NCI-H524 treated with DMSO at 0.1 percent for 48 hours (cell line): ENCODE measurements at places on chromosomes 2 and 18.

DNA sequence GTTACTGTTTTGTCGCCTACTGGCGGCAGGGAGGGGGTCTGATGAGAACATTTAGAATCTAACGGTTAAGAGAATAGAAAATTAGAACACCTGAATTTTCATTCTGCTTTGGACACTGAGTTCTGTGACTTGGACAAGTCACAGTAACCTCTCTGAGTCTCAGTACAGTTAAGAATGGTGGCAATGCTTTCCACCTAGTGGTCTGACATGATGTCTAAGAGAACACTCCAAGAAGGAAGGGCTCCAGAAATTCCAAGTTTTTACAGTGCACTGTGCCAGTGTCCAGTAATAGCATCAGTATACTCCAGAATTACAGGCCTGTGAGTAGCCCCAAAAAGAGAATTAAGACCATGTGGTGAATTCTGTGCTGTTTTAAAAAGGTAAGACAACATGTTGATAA, 174.1 kb upstream of the ZFP36L2 start:
- DNase-seq, result no peak

DNA sequence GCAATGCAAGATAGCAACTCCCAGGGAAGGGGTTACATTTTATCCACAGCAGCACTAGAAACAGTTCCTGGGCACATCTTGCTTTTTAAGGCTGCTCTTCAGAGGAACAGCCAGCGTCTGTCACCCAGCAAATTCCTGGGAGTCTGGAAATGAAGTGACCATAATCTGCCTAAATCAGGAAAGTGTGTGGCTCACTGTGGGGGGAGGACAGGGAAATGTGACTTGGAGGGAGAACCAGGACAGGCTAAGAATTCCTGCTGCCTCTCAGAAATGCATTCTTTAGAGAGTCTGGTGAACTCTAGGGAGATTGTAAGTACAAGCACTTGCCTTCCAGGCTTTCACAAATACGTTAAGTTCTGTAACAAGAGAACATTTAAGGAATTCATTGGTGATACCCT, 364.3 kb upstream of the SPHKAP start:
- DNase-seq, result no peak

GRCh38 chr18:58536534-58537271, 92.2 kb downstream of the ALPK2 start:
- no peak for DNase-seq

DNA sequence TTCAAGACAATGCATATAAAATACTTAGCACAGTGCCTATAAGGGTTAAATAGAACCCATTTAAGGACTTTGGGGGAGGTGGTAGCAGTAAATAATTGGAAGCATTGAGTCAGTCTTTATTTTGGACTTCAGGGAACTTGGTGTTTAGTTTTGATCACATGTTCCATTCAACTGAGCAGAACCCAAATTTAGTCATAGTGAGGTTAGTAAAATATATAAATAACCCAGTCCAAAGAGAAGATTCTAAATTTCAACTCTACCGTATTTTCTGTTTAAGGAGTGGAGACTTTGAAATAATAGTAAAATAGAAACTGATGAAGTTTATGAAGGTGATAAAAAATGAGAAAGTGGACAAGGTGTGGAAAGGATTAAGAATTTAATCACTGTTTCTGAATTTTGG, 19.7 kb downstream of the TWSG1 start:
- no peak for DNase-seq

DNA sequence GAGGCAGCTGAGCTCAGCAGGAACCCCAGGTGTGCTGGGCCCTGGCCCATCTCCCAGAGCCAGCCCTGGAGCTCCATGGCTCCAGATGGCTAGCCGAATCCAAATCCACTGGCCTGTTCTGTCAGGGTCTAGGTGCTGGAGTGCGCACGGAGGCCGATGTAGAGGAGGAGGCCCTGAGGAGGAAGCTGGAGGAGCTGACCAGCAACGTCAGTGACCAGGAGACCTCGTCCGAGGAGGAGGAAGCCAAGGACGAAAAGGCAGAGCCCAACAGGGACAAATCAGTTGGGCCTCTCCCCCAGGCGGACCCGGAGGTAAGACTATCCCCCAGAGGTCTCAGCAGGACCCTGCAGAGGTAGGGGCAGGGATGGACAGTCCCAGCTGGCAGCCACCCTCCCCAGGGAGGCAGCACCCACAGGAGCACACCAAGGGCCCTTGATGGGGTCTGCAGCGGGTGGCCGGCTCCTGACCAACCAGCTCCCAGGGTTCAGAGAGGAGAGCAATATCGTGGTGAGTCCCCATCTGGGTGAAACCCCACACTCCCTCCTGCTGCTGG, 26.1 kb upstream of the PRLH start:
- DNase-seq, result no peak

- no peak for DNase-seq
Observed at GRCh38 chr2:223896833-223897311, 48.3 kb downstream of the WDFY1 start.

GRCh38 chr2:128736689-128737545, 418.2 kb upstream of the HS6ST1 start:
- DNase-seq, result peak; percentile 20

- no peak for DNase-seq
Observed at GRCh38 chr2:104658144-104658835, 195.6 kb upstream of the POU3F3 start.

GRCh38 chr2:160474319-160474645, 19.3 kb downstream of the RBMS1 start:
- no peak for DNase-seq

GRCh38 chr18:45456090-45457021, 158.9 kb upstream of the SLC14A2 start:
- no peak for DNase-seq

GRCh38 chr18:52748343-52748742, 408.3 kb downstream of the DCC start:
- DNase-seq, result no peak

DNA sequence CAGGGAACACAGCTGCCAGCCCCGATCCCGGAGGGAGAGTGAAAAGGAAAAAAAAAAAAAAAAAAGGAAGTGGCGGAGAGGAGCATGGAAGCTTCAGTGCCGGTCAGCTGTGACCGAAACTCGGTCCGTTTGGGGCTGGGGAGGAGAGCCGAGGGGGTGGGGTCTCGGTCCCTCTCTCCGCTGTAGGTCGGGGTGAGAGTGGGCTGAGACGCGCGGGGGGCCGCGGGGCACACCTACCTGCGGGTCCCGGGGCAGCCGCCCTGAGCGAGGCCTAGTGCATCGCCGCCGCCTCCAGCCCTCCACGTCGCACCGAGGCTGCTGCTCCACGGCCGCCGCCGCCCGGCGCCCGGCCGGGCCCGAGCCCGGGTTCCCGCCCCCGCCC, 536 bp downstream of the VPS54 start:
- DNase-seq, result no peak

GRCh38 chr18:74137920-74138538, 9.6 kb downstream of the FBXO15 start:
- DNase-seq, result no peak

- DNase-seq, result no peak
Observed at GRCh38 chr18:34509163-34509562, 200.9 kb upstream of the DTNA start.

DNA sequence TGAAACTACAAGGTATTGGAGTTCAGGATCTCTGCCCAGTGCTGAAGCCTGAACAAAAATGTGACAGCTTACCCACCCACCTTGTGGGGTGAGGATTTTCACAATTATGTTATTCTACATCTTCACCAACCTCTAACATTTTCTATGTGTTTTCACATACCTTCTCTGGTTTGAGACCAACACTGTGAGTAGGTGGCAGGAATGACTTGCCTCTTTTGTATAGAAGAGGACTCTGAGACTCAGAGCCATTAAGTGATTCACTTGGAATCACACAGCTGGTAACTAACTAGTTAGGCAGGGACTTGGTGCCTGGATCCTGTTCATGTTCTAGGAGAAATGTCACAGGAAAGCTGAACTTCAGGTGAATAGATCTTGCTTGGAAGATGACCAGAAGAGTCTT, 14.8 kb upstream of the SRBD1 start:
- DNase-seq, result no peak

- no peak for DNase-seq
Observed at GRCh38 chr2:147553775-147554271, 291.0 kb upstream of the ACVR2A start.

- DNase-seq, result no peak
Observed at GRCh38 chr2:20108655-20109396, 57.4 kb upstream of the LAPTM4A start.

DNA sequence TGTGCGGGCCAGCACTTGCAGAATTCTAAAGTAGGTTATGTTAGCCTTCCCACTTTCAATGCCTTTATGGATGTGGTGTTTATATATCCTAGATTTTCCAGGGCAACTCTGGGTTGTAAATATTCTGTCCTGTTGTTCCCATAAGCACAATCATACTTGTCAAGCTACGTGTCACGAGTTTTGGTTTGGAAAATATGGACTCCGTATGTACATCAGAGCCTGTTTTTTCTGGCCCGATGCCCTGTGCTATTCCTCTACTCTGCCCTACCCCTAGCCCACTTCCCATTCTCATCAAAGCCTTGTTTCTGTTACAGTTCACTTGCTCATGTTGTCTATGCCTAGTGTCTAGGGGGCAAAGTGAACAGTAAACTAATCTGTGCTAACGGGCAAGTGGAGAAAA, 27.0 kb upstream of the ZEB2 start:
- no peak for DNase-seq

- DNase-seq, result no peak
Observed at GRCh38 chr2:195561116-195561921, 95.7 kb upstream of the SLC39A10 start.

DNA sequence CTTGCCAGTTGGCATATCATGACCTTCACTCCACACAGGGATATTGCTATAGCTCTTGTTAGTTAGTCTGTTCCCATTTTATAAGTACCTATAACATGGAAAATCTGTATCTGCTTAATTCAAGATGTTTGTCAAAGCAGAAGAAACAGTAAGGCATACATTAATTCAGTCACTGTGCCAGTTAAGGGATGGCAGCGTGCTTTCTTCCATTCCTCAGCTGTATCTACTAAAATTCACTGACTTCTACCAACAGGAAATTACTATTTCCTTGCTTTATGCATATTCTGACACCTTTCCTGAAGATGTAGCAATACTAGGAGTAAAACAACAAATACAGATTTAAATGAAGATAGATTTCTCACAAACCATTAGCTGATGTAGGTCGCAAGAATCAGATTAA, 59.9 kb downstream of the RNF152 start:
- DNase-seq, result no peak

- no peak for DNase-seq
Observed at GRCh38 chr18:50830544-50830943, 10.7 kb upstream of the MRO start.

DNA sequence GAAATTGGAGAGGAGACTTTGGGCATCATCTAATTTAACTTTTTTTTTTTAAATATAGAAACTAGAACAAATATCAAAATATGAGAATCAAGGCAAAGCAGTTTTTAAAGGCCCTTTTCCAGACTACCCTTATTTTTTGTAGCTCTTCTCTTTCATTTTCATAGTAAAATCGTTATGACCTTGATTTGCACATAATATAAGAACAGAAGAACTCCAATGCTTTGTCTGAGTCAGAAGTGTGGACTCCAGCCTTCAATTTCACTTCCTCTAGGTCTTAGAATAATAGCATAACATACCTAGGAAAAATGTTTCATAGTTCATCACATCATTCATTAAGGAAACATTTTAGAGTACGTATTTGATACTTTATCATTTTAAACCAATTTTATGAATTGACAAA, 74.4 kb downstream of the ANKRD12 start:
- DNase-seq, result no peak

DNA sequence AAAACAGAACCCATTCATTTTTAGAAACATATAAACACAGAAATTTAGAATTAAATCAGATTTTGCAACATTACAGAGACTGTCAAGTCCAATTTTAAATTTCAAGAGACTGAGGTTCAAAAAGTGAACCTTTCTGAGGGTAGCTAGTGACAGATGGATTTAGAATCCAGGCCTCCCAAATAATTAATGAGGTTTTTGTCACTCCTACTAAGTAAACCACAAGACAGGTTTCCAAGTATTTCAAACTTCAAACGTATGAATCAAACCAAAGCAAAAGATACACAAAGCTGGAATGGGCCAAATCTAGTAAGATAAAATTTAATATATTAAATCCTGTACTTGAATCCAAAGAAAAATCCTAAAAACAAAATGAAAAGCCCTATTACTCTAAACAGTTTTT, 25.3 kb downstream of the PPP4R3B start:
- no peak for DNase-seq

GRCh38 chr2:128726236-128726635, 407.6 kb upstream of the HS6ST1 start:
- DNase-seq, result no peak

DNA sequence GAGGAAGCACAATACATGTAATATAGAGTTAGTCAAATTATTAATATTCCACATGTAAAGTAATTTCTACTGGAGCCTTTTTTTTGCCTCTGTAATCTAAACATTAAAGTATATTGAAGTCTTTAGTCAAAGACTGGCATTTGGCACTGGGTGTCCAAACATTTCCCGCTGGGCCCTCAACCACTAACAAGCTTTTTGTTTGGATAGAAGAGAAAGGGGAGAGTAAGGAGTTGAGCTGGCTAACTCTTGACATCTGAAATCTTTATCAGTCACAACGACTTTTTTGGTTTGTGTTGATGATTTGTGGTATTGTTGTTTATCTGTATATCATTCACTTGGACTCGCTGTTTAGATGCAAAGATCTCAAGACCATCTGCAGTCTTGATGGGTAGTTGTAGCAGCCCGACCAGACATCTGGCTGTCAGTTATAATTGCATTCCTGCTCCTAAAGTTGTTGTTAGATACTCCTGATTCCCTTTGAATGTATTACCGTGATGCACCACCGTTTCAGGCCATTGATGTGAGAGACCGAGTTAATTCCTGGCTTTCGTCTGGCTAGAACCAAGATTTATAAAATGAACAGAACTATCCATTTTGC, 379.6 kb downstream of the MTX2 start:
- no peak for DNase-seq

- DNase-seq, result no peak
Observed at GRCh38 chr2:134432435-134432883, 178.6 kb downstream of the MGAT5 start.

GRCh38 chr2:237143676-237144440, 58.2 kb downstream of the COPS8 start:
- DNase-seq, result no peak

DNA sequence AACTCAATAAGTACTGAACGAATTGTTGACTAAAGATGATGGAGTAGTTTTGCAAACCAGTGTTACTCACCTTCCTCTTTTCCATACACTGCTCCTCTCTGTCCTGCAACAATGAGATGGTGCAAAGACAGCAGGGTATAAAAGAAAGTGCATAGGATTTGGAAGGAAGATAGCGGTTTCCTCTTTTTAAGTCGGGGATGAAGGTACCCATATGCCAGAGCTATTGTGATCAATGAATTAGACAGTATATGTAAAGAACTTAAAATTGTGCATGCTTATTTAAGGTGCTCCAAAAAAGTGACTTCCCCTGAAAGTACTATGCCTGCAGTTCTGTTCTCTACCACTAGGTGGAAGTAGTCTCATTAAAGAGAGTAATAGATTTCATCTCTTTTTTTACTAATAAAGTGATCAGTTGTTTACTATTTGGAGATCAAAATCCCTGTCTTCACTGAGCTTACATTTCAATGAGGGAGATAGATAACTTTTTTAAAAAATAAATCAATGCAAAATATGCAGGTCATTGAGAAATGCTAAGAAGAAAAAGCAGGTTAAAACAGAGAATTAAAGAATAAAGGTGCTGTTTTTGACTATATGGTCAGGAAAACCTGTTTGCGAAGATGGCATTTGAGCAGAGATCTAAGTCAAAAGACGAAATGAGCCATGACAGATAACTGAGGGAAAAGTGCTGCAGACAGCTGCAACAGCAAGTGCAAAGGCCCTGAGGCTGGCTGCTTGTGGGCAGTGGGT, 339.7 kb upstream of the SLC14A2 start:
- DNase-seq, result no peak
